ENCODE measurements at places on chromosomes 2 and 18.
A peak's percentile ranks its signal among the peaks of the same experiment; 100 is the strongest.

DNA sequence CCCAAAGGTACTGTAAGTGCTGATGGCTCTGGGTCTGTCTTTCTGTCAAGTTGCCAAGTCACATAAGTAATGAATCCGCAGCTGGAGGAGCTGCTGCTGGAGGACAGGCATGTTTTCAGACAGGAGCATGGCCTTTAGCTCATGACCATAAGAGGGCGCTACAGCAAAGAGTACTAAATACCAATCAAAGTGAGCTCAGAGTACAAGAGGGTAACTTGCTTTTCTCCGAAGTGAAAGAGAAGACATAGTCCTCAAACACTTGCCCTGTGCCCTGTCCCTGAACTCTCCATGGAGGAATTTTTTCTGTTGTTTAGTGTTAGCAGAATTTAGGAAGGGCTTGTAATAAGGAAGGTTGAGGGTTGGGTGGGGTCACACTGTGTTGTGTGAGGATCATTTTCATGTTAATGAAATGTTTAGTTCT is 58.0 kb upstream of the EML6 start:
- peak; percentile 57 for DNase-seq

- DNase-seq = no peak
Measured at GRCh38 chr2:143551971-143552650, 422.9 kb downstream of the ARHGAP15 start.

GRCh38 chr18:985212-985661 is 80.6 kb downstream of the ADCYAP1 start:
- no peak for DNase-seq

DNA sequence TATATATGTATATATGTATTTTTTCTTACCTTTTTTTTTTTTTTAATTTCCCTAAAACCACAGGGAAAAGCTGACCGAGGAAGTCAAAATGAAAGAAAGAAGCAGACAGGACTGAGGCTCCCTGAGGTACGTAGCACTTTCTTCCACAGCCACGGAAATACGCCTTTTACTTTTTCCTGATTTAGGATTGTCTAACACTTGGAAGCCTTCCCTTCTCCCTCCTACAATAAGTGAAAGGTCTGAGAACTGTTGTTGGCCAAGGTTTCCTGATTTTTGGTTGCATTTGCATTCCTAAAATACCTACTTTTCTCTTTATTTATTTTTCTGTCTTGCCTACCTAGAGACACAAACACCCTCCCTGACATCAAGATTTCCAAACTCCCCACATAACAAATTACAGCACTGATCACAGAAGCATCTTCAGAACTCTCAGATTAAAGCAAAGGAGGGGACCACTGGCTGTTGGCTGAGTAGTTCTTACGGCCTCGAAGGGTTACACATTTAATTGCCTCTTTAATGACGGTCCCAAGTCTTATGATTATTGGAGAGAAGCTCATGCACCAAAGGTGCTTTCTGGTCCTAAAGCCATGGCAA is 778.5 kb upstream of the FANCL start:
- DNase-seq = no peak

- no peak for DNase-seq
Measured at GRCh38 chr2:101140237-101140636, 10.9 kb downstream of the TBC1D8 start.

- no peak for DNase-seq
Measured at GRCh38 chr18:34115409-34116081, 109.2 kb downstream of the NOL4 start.

GRCh38 chr2:102065675-102066252 is 74.0 kb downstream of the IL1R2 start:
- no peak for DNase-seq

GRCh38 chr2:64141674-64142405 is 2.4 kb downstream of the PELI1 start:
- no peak for DNase-seq

GRCh38 chr2:161426455-161426921 is 10.4 kb downstream of the TBR1 start:
- DNase-seq = no peak

DNA sequence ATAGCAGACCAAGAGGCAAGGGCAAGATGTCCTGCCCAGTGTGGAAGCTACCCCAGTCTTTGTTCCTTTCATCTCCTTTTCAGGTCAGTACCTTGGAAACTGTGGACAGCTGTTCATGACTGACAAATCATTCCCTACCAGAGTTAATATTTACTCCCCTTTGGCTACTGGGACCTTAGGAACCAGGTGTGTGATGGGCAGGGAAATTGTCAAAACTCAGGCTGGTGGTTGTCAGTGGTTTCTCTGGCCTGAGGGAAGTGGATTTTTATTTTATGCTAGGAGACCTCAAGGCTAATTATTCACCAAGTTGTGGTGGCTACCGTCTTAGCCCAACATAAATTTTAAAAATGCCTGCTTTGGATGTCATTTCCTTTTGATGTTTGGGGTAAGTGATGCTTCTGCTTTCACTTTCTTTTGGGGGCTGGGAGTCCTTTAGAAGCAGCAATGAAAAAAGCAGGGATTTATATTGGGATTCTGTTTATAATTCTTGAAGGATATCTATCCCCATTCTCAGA is 119.3 kb downstream of the SETBP1 start:
- DNase-seq = no peak

DNA sequence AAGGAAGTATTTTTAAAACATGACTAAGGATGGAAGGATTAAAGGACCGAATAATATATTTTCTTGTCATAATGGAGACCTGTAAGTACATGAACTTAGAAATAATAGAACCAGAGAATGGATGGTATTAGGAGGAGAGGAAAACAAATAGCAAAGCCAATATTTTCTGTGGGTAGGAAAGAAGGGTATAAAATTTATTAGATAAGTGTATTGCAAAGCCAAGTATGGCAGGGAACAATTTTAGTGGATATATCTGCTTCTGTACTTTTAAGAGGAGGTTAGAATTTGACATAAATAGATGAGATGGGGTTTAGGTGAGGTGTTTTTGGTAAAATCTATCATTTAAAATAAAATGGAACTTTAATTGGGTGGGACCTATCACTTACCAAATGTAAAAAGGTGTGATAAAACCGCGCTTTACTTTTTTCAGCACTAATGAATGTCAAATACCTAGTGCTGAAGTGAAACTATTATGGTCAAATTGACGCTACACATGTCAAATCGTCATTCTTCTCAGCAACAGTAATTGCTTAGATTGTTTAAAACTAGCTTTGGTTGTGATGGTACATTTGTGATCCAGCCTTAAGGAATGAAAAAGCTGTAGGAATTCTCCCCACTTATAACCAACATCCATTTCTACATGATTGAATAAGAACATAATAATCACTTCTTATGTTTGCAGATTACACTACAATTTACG is 78.1 kb upstream of the ZEB2 start:
- DNase-seq = no peak

GRCh38 chr2:85439025-85439472 is 20.5 kb downstream of the SH2D6 start:
- no peak for DNase-seq

GRCh38 chr2:96861074-96861473 is 3.3 kb upstream of the ANKRD39 start:
- DNase-seq = no peak

DNA sequence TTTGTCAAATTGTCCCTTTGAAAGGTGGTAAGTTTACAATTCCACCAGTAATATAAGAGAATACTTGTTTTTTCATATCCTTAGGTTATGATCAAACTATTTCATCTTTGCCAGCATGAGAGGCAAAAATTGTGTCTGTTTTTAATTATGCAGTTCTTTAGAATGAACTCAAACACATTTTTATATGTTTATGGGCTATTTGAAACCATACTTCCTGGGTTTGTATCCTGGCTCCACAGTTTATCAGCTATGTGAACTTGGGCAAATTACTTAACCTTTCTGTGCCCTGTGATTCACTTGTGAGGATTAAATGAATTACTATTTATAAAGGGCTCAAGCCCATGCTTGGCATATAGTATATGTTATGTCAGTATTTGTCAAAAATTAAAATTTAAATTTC is 109.4 kb downstream of the TANC1 start:
- no peak for DNase-seq

- no peak for DNase-seq
Measured at GRCh38 chr18:50665519-50665918, 105.6 kb downstream of the MAPK4 start.

DNA sequence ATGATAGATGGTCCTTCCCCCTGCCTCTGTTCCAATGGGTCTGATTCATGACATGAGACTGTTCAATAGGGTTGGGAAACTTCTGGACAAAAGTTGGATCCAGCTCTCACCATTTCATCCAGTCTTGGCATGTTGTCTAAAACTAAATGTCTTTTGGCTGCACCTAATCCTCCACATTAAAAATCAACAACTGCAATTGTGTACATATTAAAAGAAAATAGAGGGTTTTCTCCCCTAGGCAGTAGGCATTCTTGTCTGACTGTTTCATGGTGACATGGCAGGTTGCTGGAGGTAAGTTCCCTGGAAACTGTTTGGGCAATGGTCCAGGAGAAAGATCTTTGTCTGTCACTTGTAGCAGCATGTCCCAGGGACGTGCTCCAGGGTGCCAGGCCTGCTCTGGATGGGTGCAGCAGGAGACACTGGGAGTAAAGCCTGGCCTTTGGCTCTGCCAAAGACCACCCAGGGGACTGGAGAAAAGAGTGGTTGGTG is 135.8 kb downstream of the TCF4 start:
- no peak for DNase-seq

- no peak for DNase-seq
Measured at GRCh38 chr2:29662861-29663260, 258.5 kb downstream of the ALK start.

- no peak for DNase-seq
Measured at GRCh38 chr2:67642046-67642382, 244.9 kb downstream of the ETAA1 start.

GRCh38 chr2:64019975-64020528 is 824 bp upstream of the VPS54 start:
- DNase-seq = no peak

- DNase-seq = no peak
Measured at GRCh38 chr2:68059784-68060525, 2.8 kb downstream of the C1D start.

GRCh38 chr2:106892048-106892447 is 6.1 kb upstream of the ST6GAL2 start:
- DNase-seq = no peak

DNA sequence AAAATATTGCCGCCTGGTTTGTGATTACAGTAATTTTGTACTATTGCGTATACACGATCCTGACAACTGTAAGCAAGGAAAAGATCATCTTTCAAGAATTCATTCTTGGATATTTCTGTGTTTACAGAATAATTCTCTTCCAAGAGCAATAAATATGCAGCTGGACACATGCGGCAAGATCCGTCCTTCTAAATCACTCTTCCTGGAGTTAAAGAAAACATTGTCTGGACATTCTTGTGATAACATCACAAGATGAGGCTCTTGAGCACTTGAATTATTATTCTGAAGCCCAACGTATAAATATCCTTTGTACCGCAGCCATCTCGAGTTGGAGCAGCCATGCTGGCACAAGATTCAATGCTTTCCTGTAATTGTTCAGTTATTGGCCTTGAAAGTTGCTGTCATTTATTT is 9.9 kb downstream of the FHL2 start:
- no peak for DNase-seq

DNA sequence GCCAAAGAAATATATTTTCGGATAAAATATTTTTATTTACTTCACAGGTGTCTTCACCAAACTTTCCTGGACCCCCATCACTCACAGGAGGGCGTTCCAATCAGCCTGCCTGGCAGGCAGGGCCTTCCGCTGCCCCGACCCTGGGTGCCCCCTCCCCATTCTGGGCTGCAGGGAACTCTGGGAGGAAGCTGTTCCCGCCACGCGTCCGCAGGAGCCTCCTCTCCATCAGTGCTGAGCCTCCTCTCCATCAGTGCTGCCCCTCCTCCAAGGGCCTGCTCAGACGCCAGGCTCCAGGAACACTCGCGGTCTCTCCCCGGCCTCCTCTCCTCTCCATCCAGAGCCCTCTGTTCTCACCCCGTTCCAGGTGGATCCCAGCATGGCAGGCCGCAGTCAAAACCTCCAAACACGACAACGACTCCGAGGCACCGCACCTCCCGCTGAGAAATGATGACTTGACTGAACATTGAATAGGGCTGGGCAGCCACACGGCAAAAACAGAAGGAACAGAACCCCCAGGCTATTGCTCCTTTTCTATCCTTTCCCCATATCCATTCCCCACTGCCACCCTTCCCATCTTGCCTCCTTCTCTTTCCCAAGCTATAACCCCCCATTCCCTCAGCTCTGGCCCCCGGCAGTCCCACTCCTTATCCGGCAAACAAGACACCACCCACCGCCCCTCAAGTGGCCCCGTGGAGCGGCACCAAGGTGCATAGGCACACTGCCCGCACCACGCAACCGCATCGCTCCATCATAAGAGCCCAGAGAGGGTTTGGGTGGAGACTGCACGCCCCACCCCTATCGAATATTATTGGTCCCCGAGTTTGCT is 268.6 kb upstream of the RAB6C start:
- no peak for DNase-seq

GRCh38 chr2:222698276-222698675 is 26.8 kb downstream of the MOGAT1 start:
- DNase-seq = no peak

DNA sequence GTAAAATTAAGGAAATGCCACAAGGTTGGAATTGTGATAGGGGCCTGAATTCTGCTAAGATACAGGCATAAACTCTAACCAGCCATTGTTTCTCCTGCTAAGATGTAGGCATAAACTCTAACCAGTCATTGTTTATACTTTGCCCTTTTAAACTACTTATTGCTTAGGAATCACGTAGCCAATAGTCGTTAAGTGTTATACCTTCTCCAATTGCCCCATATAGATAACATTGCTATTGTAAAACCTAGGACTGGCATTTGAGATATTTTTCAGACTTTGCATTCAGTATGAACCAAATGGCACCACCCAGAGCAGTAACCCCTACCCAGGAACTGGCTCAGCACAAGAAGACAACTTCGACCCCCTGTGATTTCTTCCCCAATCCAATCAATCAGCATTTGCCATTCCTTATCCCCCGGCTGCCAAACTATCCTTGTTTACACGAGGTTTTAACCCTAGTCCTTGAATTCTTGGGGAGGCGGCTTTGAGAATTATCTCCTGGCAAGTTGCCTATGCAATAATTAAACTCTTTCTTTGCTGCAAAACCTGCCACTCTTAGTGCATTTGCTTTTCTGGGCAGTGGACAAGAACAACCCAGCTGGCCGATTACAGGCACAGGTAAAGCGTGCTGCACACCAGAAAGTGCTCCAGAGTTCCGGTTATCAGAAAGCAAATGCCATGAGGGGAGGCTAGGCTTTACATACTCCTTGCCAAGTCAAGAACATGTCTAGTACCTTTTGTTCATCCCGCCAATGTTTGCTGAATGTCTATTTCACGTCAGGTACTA is 167.6 kb downstream of the LAMA1 start:
- no peak for DNase-seq

GRCh38 chr2:54704688-54705605 is 18.5 kb upstream of the EML6 start:
- no peak for DNase-seq

- DNase-seq = no peak
Measured at GRCh38 chr2:20494241-20494640, 47.4 kb downstream of the RHOB start.

DNA sequence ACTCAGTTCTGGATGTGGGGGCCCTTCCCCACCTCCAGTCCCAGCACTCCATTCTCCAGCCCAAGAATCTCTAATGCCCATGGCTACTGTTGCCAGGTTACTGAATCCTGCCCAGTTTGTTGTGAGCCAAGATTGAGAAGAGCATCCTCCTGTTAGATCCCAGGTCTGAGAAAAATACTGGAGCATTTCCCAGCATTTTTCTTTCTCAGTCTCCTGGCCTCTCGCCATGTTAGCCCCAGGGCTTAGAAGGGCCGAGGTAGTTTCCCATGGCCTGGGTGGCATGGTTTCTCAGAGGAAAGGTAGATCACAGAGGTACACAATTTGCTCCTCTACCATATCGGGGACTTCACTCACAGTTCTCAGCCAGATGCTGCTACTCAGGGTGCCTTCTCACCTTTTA is 135.7 kb downstream of the OTX1 start:
- no peak for DNase-seq

Data from stimulated activated naive CD8-positive, alpha-beta T cell treated with anti-CD3 and anti-CD28 coated beads, Interleukin-15, Interleukin-2, amounts not matched to agents 100 U/mL and 50 U/mL, for 24 hours (primary cell).